ENCODE measurements at places on chromosomes 16 and 17.

DNA sequence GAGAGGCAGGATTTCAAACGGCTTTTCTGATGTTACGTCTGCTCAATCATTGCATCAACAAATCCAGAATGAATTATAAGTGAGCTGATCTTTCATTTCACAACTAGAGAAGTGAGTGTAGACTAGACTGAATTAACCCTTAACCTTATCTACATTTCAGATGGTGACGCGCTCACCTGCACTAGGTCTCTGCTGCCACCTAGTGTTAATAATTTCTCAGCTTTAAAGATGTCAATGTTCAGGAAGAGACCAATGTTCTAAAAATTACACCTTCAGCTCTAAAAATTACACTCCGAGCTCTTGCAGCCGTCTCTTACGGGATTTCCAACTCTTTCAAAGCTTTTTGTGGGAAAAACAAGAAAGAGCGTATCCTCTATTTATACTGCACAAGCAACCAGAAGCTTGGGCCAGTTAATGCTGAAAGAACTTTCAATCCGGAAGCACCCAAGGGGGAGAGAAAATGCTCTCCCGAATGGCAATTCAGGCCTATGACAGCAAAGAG, 88.2 kb upstream of the FA2H start:
- DNase-seq = no peak

GRCh38 chr16:68298907-68299561, 11.7 kb downstream of the SLC7A6OS start:
- DNase-seq = no peak

DNA sequence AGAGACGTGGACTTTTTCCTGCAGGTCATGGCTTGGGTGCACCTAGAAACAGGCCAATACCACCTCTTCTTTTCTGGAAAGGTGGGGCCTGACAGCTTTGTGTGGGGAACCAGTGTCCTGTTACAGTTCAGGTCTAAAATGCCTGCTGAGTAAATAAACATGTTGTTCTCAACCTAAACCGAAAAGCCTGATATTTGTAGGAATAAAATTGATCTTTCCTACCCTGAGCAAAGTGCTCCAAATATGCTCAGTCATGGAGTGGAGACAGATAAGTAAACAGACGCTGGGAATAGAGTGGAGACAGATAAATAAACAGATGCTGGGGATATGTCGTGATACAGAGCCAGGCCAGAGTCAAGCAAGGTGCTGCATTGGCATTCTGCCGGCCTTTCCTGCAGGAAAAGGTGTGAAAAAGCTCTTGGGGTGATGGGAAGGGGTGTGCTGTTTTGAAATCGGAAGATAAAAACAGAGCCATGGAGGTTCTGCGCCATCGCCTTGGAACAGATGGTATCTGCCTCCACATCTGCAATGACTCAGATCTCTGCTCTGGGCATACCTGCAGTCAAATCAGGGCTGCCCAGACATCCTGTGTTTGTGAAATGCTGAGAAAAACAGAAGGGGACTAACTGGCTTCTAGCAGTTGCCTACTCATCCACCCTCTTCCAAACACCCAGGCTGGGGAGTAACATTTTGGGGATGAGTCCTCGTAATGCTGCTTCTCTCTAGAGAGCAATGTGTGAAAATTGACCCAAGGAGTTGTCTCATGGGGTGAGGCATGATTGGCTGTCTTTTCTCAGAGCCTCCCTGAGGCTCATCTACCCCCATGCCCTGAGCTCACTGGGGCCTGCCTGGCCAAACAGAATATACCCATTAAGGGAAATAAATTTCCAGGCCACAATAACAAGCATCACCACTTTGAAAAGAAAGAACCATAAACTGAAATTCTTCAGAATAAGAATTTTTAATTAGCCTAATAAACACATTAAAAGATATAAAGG, 16.8 kb upstream of the TRPV2 start:
- DNase-seq = no peak

GRCh38 chr17:40922239-40922638, 15.2 kb downstream of the KRT23 start:
- no peak for DNase-seq

GRCh38 chr16:89828870-89829629, 775 bp downstream of the SPIRE2 start:
- no peak for DNase-seq

DNA sequence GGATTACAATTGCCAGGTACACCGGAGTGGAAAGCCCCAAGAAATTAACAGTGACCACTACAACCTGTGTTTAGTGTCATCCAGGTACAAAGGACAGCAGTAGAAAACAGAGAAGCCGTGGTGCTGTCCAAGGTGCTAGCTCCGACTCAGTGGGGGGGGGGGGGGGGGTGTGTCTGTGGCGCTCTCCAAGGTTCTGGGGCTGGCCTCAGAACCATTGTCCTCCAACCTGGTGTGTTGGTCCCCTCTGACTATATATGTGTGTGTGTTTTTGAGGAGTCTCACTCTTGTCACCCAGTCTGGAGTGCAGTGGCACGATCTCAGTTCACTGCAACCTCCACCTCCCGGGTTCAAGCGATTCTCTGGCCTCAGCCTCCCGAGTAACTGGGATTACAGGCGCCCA, 5.8 kb upstream of the ZNF23 start:
- peak; percentile 62 for DNase-seq

DNA sequence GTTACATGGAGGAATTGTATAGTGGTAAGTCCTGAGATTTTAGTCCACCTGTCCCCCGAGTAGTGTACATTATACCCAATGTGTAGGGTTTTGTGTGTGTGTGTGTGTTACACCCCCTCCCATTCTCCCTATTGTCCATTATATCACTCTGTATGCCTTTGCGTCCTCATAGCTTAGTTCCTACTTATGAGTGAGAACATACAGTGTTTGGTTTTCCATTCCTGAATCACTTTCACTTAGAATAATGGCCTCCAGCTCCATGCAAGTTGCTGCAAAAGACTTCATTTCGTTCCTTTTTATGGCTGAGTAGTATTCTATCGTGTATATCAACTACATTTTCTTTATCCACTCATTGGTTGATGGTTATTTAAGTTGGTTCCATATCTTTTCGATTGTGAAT, 635 bp upstream of the FA2H start:
- no peak for DNase-seq
